CD4-positive, alpha-beta T cell treated with Interleukin-15 for 4 hours (primary cell): ENCODE measurements at places on chromosomes 6 and 20.

GRCh38 chr6:37990762-37991525 lies 171.4 kb downstream of the ZFAND3 start:
- DNase-seq, result no peak

- DNase-seq, result no peak
These were observed 363.8 kb downstream of the RNGTT start for GRCh38 chr6:88599571-88599970.

DNA sequence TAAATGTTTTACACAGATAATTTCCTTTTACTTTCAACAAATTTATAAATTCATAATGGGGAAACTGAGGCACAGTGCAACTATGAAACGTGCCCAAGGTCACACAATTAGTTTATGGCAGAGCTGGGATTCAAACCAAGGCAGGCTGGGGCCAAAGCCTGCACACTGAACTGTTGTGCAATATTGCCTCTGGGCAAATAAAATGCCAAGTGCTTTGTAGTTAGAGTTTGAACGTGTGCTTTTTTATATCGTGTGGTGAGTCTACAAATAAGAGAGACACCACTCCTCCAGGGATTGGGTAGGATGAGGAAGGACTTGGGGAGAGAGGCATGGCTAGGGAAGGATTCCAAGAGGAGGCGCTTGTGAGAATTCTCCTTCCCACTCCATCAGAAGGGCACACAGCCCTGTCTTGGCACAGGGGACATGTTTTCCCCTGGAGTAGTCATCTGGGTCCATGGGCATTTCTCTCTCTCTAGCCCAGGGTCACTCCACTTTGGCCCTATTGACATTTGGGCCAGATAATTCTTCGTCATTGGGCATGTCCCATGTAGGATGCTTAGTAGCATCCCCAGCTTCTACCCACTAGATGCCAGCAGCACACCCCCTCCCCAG lies 2.8 kb upstream of the CDH22 start:
- no peak for DNase-seq

GRCh38 chr6:1672379-1672778 lies 62.7 kb downstream of the FOXC1 start:
- no peak for DNase-seq

DNA sequence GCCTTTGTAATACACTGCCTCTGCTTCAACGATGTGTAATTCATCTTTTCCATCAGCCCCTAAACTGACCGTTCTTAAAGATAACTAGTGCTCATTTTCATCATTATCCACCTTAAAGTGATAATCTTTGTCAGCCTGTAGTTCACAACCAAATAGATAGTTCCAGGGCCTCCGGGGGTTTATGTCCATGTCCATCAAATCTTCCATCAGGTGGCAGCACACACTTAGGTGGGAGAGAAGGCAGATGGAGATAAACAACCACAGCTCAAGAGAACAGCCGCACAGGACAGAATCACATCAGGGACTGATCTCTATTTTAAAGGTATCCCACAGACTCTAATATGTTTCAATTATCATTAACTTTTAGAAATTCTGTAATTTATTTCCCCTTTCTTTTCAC lies 90.9 kb downstream of the LMBRD1 start:
- DNase-seq, result no peak

- peak; percentile 23 for DNase-seq
These were observed 938 bp downstream of the WRNIP1 start for GRCh38 chr6:2765896-2766766.

DNA sequence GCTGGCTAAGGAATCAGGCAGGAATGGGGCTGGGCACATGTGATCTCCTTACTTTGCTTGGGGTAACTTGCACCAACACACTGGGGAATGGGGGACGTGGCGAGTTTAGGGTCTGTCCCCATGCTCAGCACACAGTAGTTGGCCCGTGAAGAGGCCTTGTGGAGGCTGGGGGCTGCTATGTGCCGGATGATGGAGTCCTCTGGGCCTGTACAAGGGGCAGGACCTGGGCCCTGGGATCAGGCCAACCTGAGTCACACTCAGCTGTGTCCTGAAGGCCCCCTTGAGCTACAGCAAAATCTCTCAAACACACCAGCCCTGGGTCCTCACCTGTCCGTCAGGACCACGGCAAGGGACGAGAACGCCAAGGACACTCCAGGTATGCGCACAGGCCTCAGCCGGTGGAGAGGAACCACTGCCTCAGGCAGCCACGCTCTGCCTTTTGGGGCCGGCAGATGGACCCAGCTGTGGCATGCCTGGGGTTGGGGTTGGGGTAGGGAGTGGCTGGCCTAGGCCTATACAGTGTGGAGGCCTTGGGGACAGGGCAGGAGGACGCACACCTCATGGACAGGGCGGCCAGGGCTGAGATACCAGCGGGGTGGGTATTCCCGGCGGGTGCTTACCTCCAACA lies 11.1 kb downstream of the UCKL1 start:
- DNase-seq, result no peak

DNA sequence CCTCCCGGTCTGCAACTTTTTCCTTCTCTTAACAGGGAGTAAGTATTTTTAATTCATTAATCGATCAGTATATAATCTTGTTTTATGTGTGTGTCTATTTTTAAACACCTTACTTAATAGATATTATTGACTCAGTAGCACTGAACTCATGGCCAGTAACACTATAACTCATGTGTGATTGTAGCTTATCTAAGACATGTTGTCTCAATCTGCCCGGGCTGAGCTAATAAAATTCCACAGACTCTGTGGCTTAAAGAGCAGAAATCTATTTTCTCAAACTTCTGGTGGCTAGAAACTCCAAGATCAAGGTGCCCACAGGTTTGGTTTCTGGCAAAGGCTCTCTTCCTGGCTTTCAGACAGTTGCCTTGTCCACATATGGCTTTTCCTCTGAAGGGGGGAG lies 68.8 kb upstream of the TNFAIP3 start:
- DNase-seq, result no peak

DNA sequence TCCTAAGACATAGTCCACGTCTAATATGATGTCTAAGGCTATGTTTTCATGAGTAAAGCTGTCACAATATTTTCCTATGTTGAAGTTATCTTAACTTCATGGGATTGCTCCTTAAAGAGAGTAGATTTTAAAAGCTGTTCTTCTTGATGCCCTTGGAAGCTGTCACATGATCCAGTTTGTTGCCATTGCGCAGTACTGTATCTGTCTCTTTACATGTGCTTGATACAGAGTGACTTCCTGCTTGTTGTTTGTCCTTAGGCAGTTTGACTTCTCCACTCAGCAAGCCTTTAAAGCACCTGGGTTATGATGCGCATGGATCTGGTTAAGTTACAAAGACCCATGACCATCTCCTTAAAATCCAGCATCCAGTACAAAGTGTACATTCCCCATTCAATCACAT lies 85.4 kb downstream of the CDYL start:
- no peak for DNase-seq

GRCh38 chr6:52305411-52305810 lies 20.9 kb upstream of the MCM3 start:
- DNase-seq, result no peak

GRCh38 chr6:7188492-7188891 lies 80.7 kb downstream of the RREB1 start:
- peak; percentile 4 for DNase-seq

DNA sequence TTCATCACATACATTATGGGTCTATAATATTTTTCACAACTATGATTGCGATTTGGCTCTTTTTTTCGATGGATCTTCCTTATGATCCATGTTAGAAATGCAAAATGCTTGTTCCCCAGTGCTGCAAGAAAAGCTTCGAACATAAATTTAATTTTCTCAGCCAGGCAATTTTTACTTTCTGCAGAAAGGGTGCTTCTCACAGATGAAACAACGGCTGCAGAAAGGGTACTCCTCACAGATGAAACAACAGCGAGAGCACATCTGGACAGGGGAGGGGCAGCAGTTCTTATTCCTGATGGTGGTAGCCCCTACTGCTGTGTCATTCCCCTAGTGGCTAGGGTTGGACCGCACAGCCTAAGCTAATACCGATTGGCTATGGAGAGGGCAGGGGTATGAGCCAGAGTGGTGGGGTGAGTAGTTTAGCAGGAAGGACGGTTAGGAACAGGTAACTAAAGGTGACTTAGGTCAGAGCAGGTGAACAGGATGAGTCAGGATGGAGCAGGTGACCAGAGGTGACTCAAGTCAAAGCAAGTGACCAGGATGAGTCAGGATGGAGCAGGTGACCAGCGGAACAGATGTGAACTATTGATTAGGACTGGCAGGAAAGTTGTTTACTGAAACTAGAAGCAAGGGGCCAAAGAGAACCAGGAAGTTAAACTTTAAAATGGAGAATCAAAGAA lies 13.4 kb upstream of the TREML4 start:
- DNase-seq, result no peak

DNA sequence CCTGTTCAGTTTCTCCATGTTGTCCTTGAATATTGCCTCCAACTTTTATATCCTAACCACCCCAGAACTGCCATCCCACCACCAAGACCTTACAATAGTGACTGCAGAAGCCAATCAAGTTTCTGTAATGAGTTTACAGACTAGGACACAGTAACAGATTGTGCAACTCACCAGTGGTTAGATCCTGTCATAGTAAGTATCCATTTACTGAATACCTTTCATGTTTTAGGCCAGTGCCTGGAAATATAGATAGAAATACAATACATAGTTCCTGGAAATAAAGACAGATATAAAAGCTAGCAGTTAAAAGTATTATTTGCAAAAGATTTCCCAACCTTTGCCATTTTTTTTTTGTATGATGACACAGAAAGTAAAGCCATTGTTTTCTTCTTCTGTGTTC lies 471.8 kb upstream of the BTBD3 start:
- no peak for DNase-seq

DNA sequence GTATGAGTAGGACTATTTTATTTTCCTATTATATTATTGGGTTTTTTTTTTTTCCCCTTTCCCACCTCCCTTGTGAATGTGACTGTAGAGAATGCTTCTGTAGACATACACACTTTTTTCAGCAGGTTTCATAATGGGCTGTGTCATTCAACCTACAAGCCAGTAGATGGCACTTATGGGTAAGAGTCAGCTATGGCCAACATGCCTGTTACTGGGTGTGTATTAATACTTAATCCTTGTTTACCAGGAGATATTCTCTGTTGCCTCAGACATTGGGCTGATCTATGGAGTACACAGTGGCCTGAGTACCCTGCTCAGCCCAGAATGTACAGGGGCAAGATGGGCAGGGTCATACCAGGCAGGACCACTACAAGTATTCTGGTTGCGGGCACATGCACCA lies 382.5 kb downstream of the EPHA7 start:
- DNase-seq, result no peak

GRCh38 chr6:4280707-4281106 lies 145.3 kb upstream of the ECI2 start:
- DNase-seq, result no peak

GRCh38 chr6:136788069-136788902 lies 4.0 kb downstream of the MAP3K5 start:
- peak; percentile 78 for DNase-seq

- DNase-seq, result peak; percentile 12
These were observed 80.4 kb downstream of the ARID1B start for GRCh38 chr6:156857573-156857972.

- DNase-seq, result no peak
These were observed 249.3 kb downstream of the PRKN start for GRCh38 chr6:162478192-162478671.

- DNase-seq, result no peak
These were observed 76.7 kb downstream of the UBE3D start for GRCh38 chr6:82988930-82989351.

DNA sequence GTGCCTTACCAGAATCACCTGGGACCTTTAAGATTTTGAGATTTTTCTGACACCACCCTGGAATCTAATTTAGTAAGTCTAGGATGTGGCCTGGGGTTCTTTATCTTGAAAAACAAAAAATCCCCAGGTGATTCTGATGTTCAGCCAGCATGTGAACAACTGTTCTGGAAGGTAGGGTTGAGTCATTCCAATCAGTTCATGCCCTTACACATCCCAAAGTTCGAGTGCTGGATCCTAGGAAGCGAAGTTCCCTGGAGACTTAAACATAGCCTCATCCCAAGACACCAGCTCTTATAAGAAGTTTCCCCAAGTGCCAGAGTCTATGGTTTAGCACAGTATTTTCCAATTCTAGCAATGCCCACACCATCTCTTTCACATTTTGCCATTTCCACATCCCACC lies 6.3 kb upstream of the TSHZ2 start:
- no peak for DNase-seq

GRCh38 chr20:16942756-16943155 lies 194.6 kb downstream of the OTOR start:
- no peak for DNase-seq

- DNase-seq, result no peak
These were observed 75.8 kb downstream of the KCNB1 start for GRCh38 chr20:49406666-49407065.

- DNase-seq, result no peak
These were observed 118.1 kb downstream of the MYB start for GRCh38 chr6:135299256-135299655.

- DNase-seq, result peak; percentile 73
These were observed 158.4 kb downstream of the OR2B2 start for GRCh38 chr6:27753668-27754407.

DNA sequence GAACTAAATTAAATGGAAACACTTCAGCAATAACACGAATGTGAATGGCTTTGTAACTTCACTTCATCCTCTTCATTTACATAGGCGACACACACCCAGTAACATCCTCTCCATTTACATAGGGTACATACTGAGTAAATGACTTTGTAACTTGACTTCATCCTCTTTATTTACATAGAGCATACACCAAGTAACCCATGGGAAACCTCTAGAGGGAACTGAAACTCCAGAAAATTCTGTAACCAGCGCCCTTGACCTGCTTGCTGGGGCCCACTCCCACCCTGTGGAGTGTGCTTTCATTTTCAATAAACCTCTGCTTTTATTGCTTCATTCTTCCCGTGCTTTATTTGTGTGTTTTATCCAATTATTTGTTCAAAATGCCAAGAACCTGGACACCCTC lies 81.6 kb upstream of the OPRM1 start:
- DNase-seq, result no peak

DNA sequence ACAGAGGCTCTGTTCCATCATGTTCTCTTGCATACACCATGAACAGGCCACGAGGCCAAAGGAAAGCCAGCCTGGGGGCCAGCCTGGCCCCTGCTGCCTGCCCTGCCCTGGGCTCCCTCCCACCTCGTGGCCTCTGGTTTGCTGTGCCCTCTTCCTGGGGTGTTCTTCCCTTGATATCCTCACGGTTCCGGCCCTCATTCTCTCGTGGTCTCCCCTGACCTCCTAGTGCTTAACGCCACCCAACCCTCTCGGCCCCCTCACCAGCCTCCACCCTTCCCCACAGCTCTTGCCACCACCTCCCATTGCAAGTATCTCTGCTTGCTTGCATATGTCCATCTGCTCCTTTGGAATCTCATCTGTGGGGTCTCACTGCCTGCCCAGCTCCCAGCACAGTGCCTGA lies 73.0 kb downstream of the GNAS-AS1 start:
- DNase-seq, result no peak

DNA sequence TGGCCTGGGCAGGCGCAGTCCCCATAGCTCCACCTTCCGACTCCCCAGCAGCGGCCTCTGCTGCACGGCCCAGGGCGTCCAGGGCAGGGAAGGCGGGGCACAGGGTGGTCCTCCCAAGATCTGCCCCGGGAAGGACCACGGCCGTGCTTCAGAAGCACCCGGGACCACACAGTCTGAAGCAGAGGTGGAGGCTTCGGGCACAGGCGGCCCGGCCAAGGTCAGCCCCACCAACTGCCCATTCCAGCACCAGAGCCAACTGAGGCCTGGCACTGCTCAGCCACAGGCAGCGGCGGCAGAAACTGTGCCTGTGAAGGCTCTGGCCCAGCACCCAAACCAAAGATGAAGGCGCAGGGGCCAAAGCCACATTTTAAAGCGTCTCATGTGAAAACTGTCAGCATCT lies 20.6 kb downstream of the KCNQ2 start:
- no peak for DNase-seq

- no peak for DNase-seq
These were observed 3.1 kb downstream of the NOL4L start for GRCh38 chr20:32581839-32582658.
